Activated T-cell treated with anti-CD3 and anti-CD28 coated beads, Interleukin-2, amount 50 U/mL, for 72 hours (primary cell): ENCODE measurements at places on chromosomes 5 and 9. TPM values are rescaled to one million over a fixed set of nuclear protein-coding genes. Genes with fewer than 3 reads are reported as not detected.

Gene GABRA6
- not detected for total RNA-seq

Gene USP20
- 77.9 TPM for total RNA-seq

Gene POLR3G
- total RNA-seq = 4.5 TPM

Gene C9orf50
- 0.31 TPM for total RNA-seq
